ENCODE measurements at places on chromosomes 7 and 10.
A peak's percentile ranks its signal among the peaks of the same experiment; 100 is the strongest.

GRCh38 chr7:69635555-69636185, 37.4 kb downstream of the AUTS2 start:
- no peak for DNase-seq

DNA sequence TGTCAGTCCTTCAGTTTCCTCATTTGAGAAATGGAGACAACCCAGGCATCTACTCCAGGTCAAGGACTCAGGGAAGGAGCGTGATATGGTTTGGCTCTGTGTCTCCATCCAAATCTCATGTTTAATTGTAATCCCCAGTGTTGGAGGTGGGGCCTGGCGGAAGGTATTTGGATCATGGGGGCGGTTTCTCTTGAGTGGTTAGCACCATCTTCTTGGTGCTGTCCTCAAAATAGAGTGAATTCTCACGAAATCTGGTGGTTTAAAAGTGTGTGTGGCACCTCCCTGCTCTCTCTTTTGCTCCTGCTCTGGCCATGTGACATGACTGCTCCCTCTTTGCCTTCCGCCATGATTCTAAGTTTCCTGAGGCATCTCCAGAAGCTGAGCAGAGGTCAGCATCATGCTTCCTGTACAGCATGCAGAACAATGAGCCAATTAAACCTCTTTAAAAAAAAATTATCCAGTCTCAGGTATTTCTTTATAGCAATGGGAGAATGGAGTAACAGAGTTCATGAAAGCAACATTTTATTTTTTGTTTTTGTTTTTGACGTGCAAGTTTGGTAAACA, 30.0 kb downstream of the ARHGAP22 start:
- DNase-seq: no peak

- no peak for DNase-seq
Measured at GRCh38 chr7:44733708-44734481, 14.8 kb upstream of the ZMIZ2 start.

DNA sequence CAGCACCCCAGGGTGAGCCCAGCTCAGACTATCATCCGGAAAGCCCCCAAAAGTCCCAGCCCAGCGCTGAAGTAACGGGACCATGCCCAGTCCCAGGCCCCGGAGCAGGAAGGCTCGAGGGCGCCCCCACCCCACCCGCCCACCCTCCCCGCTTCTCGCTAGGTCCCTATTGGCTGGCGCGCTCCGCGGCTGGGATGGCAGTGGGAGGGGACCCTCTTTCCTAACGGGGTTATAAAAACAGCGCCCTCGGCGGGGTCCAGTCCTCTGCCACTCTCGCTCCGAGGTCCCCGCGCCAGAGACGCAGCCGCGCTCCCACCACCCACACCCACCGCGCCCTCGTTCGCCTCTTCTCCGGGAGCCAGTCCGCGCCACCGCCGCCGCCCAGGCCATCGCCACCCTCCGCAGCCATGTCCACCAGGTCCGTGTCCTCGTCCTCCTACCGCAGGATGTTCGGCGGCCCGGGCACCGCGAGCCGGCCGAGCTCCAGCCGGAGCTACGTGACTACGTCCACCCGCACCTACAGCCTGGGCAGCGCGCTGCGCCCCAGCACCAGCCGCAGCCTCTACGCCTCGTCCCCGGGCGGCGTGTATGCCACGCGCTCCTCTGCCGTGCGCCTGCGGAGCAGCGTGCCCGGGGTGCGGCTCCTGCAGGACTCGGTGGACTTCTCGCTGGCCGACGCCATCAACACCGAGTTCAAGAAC, 1.1 kb downstream of the VIM start:
- DNase-seq: peak; percentile 71

- no peak for DNase-seq
Measured at GRCh38 chr10:132738454-132739224, 47.3 kb downstream of the NKX6-2 start.

- DNase-seq: no peak
Measured at GRCh38 chr10:68938117-68938516, 17.9 kb upstream of the DDX21 start.

- DNase-seq: no peak
Measured at GRCh38 chr7:3486841-3487240, 185.8 kb downstream of the SDK1 start.

DNA sequence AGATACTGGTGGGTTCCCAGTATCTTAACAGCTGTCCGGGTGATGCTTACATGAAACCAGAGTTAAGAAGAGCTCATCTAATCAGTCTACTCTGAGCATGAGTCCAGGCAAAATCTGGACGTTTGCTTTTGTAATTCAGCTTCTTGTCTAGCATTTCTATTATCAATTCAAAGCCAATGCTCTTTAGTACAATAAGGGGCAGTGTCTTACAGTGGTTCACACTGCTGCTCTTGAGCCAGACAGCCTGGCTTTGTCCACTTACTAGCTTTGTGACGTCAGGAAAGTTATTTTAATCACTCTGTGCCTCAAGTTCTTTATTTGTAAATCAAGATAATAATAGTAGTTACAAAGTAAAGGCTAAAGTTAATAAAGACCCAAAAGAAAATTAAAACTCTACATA, 227.3 kb upstream of the TCF7L2 start:
- no peak for DNase-seq

- DNase-seq: no peak
Measured at GRCh38 chr10:45555795-45556194, 116.8 kb downstream of the ZFAND4 start.

- DNase-seq: no peak
Measured at GRCh38 chr10:51861051-51861450, 161.7 kb upstream of the CSTF2T start.

DNA sequence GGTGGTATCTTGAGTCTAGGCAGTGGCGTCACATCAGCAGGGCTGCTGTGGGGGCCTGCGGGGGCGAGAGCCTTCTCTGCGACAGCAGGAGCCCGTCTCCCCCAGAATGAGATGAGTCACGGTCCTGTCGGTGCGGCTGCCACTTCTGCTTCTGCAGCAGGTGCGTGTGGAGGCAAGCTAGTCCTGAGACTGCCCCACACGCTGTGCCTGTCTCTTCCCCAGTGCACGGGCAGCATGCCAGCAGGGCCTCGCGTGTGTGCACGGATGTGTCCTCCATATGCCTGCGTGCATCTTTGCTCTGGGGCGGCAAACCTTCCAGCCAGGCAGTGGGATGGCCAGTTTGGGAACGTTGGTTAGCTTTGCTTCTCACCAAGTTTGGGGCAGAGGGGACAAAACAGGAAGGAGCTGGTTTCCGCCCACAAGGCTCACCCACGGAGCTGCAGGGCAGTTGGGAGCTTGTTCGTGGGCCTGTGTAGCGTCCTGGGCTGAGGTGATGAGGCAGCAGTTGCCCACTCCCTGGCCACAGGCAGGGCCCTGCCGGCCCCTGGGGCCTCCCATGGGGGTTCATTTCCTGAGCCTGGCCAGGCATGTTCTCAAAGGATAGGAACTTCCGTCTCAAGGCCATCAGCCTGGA, 60.8 kb upstream of the PPIF start:
- DNase-seq: peak; percentile 81

DNA sequence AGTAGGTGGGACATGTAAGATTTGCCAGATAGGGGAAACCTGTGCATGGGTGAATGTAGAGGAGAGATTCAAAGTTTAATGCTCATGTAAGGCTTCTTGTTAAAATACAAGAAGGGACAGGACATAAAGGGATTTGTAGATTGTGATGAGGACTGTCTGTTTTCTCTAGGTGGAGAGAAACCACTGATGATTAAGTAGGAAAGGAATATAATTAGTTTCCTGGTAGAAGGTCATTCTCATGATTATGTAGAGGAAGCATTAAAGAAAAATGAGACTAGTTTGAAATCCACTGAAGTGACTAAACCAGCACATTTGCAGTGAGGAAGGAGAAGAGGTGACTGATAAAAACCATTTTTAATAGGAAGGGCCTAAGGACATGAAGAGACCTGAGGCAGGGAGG, 19.6 kb upstream of the MACC1 start:
- DNase-seq: no peak

DNA sequence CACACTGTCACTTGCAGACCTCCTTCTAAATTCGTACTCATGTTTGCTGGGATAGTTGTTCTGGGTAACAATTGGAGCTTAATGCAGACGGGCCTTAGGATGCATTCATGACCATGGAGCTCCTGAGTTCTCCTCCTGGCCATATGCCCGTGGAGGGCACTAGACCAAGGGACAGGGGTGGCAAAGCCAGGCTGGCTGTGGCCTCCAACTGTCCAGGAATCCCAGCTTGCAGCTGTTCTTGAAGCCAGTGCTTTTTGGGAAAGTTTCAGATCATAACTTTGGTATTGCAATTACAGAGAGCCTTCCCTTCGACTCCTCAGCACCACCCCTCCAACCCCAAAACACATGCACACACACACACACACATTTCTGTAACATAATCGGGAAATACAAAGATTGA, 30.6 kb downstream of the ANTXRL start:
- DNase-seq: no peak

DNA sequence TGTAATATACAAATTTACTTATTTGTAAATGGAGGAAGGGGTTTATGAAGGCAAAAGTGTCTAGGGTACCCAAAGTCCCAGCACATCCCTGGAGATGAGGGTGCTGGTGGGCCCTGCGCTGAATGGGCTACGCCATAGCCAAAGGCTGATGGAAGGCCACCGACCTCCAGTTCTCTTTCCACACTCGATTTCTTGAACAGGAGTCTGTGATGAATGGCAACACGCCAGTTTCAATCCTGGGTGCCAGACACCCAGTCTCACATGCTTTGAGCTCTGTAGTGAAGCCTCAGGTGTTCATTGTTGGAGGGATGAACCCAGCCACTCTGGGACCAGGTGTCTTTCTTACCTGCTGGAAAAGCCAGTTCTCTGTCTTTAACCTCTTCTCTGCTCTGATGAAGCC, 752 bp downstream of the LRMDA start:
- DNase-seq: no peak

DNA sequence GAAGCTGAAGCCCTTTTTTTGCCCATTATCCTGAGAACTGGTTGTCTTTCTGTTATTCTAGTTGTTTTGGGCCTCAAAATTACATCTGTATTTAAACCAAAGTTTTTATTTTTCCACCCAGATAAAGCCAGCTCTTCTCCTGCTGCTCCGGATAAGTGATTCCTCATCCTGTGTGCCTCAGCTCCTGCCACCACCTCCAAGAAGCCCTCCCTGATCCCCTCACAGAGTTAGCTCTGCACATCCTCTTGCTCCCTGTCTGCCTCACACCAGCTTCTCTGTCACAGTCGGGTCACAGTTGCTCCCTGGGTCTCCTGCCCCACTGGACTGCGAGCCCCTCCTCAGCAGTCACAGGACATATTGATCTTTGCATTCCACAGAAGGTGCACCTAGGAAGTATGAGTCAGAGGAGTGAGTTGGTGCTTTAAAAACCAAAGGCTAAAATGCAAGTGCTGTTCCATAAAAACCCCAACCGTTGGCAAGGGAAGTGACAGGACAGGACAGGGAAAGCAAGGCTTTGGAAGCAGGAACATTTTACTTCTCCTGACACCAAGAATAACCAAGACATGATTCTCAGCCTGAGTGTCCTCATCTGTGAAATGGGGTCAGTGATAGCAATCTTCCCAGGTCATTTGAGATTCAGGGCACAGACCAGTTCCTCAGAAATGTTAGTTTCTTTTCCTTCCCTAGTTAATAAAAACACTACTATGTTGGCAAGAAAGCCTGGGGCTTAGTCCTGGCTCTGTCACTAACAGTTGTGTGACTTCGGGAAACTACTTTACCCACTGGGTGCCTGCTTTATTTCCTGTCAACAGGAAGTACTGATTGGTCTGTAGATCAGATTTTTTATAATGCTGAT, 36.5 kb upstream of the EEPD1 start:
- DNase-seq: no peak

DNA sequence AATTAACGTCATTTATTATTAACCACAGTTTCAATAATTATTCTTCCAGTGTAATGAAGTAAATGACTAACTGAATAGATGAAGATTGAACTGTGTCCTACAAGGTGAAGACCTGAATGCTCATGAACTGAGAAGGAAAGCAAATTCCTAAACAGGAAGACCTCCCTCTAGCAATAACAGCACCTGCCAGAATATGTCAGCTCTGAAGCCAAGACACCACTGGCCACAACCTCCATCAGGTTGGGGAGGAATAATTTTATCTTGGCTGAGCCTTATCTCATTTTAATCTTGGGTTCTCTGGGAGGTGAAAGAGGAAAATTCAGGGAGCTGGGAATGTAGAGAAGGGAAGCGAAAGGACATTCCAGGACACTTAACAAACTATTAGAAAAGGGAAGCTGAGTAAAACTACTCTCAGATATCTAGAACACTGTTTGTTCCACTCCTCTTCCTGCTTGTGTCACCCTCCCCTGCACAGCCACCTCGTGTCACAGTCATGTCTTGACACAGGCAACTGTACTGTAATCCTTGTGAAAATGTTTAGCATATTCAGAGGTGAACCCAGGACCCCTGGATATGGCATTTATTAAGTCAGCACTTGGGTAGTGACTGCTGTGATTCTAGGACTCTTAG, 4.6 kb upstream of the SLC13A1 start:
- no peak for DNase-seq

DNA sequence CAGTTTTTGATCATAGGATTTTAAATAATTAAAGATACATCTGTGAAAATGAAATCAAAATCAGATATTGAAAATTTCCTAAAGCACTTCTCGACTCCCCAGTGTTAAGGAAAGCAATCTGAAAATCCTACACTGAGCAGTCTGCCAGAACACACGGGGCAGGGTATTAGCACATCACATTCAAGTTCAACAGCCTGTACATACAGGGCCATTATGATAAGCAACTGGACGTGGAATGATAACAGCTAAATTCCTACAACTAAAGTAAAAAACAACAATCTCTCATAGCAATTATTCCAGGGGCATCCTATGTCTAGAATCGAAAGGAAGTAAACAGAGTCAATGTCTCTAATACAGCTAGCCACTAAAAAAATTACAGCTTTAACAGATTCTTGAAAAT, 31.7 kb downstream of the TRDMT1 start:
- DNase-seq: no peak

DNA sequence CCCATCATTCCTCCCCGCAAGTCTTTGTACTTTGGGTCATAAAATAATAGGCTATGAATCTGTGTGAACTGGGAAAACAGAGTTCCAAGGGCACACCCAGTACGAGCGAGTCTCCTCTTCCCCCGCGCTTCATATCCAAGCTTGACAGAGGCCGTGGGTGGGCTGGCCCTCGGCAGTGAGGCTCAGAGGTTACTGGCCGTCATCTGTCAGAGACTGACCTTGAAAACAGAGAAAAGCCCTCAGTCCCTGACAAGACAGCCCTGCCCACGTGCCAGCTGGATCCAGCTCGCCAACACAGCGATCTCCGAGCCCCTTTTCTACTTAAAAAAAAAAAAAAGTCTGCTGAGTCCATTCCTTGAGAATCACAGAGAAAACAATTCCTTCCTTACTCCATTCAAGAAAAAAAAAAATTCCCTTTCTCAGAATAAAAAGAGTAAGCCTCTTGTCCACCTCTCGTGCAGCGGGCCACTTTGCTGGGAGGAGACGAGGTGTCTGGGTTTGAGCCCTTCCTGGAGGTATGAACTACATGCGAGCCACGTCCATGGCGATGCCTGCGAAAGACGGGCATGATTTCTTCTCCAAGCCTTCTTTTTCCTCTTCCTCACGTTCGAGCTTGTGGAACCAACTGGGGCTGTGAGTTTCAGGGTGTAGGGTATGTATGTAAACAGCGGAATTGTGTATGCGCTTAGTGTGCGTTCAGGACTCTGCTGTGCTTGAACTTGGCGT, 744 bp upstream of the BICC1 start:
- DNase-seq: no peak

- no peak for DNase-seq
Measured at GRCh38 chr10:75335983-75336382, 65.6 kb downstream of the ZNF503 start.

GRCh38 chr10:83607959-83608745, 531.2 kb upstream of the GHITM start:
- DNase-seq: no peak
